ENCODE measurements at places on chromosomes 1 and 21.

GRCh38 chr1:27150641-27151040, 4.3 kb downstream of the SLC9A1 start:
- DNase-seq = no peak

- no peak for DNase-seq
These were observed 75.7 kb downstream of the UCHL5 start for GRCh38 chr1:192983349-192983980.

- DNase-seq = no peak
These were observed 281.1 kb downstream of the DNM3 start for GRCh38 chr1:172122381-172122780.

- no peak for DNase-seq
These were observed 19.2 kb downstream of the CYYR1 start for GRCh38 chr21:26553898-26554297.

- no peak for DNase-seq
These were observed 30.8 kb downstream of the SPAG17 start for GRCh38 chr1:118154220-118154619.

GRCh38 chr1:189675712-189676244, 801.9 kb downstream of the BRINP3 start:
- no peak for DNase-seq

DNA sequence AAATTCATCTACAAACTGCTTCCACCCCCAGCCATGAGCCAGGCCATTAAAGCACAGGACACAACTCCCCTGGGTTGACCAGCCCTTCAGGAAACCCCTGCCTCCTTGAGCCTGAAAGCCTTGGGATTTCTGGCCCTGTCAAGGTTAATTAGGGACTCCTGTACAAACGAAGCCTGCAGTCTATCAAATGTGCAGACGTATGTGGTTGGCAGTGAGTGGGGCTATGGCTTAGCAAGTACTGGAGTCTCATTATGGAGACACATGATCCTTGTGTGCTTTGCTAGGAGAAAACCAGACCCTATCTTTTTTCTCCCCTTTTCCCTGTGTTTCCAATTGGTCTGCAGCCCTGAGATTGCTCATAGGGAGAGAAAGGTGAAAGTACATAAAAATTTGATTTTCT, 588.3 kb upstream of the USP24 start:
- DNase-seq = no peak

- DNase-seq = no peak
These were observed 3.5 kb upstream of the CLDN19 start for GRCh38 chr1:42743317-42744147.

GRCh38 chr1:232207073-232207866, 422.7 kb downstream of the SIPA1L2 start:
- DNase-seq = no peak

DNA sequence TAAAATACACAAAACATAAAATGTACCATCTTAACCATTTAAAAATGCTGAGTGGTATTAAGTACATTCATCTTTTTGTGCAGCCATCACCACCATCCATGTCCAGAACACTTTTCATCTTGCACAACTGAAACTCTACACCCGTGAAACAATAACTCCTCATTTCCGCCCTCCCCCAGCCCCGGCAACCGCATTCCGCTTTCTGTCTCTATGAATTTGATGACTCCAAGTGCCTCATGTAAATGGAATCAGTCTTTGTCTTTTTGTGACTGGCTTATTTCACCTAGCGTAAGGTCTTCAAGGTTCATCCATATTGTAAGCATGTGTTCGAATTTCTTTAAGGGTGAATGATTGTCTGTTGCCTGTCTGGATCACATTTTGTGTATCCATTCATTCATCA, 37.2 kb downstream of the SCCPDH start:
- no peak for DNase-seq

- DNase-seq = no peak
These were observed 273.9 kb downstream of the TM2D1 start for GRCh38 chr1:61450872-61451571.

DNA sequence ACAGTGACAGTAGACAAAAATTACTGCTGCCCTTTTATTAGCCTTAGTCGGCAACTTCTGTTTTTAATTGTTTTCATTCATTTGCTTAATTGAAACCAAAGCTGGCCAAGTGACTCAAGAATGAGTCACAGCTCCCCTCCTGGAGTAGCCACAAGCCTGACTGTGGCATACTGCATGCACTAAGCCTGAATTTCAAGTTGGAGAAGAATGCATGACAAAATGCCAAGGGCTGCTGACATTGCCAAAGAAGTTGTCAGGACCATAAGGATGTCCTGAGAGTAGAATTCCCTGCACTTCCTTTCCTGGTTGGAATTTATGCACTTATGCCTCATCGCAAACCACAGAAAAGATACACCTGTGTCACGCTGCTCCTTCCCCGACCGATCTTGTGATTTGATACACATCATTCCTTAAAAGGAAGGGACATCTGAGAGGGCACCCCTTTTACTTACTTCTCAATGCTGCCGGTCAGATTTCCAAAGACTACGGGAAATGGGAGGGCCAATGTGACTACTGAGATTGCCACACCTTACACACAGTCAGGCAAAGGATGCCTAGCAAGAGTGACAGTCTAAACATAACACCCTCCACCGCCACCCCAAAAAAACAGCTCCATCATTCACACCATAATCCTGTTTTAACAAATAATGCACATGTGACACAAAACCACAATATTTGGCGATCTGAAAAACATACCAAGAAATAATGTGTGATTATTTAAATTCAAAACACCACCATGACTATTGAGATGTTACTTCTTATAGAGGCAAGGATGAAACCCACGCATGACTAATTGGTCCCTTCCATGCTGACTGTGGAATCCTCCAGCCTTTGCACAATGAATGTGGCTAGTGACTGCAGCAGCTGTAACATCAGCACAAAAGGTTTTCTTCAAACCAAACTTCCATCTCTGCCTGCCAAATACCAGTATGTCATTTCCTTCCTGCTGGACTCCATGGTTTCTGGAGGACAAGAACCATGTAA, 28.2 kb downstream of the VAV3 start:
- DNase-seq = no peak

- no peak for DNase-seq
These were observed 31.0 kb downstream of the NCAM2 start for GRCh38 chr21:21029164-21029563.

- no peak for DNase-seq
These were observed 838.2 kb upstream of the B3GALT2 start for GRCh38 chr1:194024659-194025058.

- DNase-seq = no peak
These were observed 25.1 kb downstream of the SHCBP1L start for GRCh38 chr1:182927693-182928433.

DNA sequence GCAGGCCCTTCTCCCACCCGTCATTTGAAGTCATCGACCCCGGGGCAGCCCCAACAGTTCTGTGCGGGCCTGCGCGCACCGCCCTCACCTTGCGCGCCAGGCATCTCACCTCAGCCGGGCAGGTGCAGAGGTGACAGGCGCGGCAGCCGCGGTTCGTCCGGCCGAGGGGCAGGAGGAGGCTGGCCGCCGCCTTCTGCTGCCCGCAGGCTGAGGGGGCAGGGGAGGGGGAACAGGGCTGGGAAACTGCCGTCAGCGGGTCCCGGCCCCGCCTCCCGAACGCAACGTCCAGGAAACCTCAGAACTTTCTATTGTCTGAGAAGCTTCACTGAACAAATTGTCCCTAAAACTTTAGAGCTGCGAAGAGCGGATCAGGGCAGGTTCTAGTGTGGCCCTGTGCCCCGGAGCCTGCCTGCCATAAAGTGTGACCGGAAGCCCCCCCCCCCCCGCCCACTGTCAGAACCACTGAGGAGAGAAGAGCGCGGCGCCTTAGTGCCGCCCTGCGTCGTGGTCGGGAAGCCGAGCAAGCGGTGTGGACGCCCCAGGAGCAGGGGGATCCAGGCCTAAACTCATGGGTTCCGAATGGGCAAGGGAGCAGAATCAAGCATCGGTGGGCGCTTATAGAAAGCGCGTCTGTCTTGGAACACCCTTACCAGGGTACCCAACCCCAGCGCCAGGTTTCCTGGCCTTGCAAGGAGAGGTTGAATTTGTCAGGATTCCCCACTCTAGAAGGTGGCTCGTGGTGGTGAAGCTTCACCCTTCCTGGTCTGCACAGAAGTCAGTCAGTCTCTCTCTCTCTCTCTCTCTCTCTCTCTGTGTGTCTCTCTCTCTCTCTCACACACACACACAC, 13.3 kb upstream of the TBX15 start:
- no peak for DNase-seq

- DNase-seq = no peak
These were observed 428.0 kb upstream of the CAMK1G start for GRCh38 chr1:209155546-209155945.

DNA sequence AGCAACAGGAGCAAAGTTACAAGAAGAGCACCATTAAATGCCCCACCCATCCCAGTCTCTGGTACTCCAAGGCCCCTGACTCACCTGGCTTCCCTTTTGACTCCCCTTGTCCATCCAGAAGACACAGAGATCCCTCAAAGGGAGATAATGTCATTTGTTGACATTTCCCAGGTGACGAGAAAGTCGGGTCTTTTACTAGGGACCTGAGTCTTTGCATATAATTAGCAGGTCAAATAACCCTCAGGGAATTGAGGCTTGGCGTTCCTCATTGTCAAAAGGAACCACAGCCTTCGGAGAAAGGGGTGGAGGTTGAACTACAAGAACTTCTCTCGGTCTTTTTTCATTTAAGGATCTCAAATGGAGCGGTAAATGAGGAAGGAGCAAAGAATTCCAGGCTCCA, 133.2 kb downstream of the PROX1 start:
- no peak for DNase-seq

DNA sequence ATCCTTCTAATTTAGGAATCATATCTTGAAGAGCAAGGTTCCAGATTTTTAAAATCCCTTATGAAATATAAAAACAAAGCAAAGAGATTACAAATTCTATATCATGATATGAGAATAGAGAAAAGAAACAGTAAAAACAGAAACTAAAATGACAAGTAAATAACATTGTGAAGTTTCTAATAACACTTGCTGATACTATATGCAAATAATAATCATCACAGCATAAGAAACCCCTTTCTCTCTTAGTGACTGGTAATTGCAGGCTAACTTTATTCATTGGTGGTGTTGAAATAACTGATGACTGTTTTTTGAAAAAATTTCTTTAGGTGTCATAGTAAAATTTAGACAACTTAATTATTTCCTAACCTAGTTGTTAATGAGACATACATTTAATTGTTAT, 281.6 kb downstream of the PLA2G4A start:
- no peak for DNase-seq

- DNase-seq = no peak
These were observed 54.2 kb upstream of the EPS8L3 start for GRCh38 chr1:109817881-109818270.

GRCh38 chr1:18360251-18360650, 120.5 kb upstream of the KLHDC7A start:
- no peak for DNase-seq

GRCh38 chr21:43976661-43977060, 35.4 kb upstream of the TRAPPC10 start:
- DNase-seq = no peak

DNA sequence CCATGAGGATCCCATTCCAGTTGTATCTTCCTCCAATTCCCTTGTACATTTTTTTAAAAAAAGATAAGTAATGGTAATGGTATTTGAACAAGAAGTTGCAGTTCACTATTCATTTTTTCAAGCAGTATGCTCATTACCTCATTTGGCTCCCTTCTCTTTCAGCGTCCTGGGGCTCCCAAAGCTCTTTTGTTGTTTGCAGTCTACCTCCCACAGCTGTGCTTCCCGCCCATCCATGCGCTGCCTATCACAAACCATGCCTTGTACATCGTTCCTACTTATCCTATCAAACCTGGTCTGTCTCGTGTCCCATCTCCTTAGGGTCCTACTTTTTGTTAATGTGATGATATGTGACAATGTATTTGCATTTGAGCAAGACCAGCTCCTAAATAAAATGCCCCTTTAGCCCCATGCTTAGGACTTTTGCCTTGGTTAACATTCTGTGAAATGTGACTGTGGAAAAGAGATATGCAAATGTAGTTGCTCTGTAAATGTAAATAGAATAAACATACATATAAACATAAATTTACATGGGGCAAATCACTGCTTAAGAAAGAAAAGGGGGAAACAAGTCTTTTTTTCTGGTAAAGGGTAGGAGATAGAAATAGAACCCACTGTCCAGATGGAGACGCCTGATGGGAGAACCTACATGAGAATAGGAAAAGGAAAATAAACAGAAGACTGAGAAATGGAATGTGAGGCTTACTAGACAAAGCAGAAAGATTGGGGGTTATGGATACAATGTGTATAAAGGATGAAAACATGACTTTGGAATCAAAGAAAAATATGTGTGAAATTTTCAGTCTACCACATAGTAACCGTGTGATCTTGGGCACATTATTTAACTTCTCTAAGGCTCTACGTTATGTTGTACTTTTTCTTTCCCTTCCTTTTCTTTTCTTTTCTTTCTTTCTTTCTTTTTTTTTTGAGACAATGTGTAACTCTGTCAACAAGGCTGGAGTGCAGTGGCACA, 59.8 kb upstream of the PLXNA2 start:
- DNase-seq = no peak

GRCh38 chr1:46535063-46535462, 16.4 kb downstream of the KNCN start:
- DNase-seq = no peak

DNA sequence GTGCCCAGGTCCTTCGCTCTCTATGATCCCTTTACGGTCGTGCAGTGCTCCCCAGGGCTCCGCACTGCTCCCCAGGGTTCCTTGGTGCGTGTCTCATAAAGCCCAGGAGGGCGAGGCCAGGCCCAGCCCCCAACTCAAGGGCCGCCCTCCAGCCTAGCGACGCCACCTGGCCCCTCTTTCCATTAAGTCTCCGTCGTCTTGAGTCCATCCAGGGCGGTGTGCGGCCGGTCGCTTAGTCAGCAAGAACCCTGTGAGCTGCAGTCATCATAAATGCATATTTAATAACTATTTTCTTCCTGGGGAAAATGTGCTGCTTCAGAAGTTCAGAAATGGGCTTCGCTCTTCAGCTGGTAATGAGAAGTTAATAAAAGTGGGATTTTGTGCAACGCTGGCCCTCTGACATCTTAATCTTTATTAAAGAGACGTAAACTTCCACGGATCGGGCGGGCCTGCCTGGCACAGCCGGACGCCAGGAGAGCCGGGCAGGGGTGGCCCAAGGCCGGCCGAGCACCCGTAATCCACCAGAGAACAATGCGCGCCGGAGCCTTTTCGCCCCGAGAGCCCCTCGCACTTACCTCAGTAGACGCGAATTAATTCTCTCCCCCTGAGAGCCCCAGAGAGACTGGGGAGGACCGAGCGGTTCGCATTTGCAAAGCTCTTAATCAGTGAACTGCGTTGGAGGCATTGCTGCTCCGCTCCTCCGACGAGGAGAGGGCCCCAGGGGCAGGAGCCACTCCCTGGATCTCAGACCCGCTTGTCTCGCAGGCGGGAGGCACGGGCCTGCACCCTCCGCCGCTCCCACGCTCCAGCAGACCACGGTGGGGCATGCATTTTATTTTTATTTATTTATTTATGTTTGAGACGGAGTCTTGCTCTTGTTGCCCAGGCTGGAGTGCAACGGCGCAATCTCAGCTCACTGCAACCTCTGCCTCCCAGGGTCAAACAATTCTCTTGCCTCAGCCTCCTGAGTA, 188.3 kb upstream of the ARHGEF16 start:
- no peak for DNase-seq
